Activated naive CD4-positive, alpha-beta T cell treated with anti-CD3 and anti-CD28 coated beads, Interleukin-2, amount 50 U/mL, for 72 hours (primary cell): ENCODE measurements at places on chromosomes 1 and 21. TPM values are rescaled to one million over a fixed set of nuclear protein-coding genes. Genes with fewer than 3 reads are reported as not detected.

DNA sequence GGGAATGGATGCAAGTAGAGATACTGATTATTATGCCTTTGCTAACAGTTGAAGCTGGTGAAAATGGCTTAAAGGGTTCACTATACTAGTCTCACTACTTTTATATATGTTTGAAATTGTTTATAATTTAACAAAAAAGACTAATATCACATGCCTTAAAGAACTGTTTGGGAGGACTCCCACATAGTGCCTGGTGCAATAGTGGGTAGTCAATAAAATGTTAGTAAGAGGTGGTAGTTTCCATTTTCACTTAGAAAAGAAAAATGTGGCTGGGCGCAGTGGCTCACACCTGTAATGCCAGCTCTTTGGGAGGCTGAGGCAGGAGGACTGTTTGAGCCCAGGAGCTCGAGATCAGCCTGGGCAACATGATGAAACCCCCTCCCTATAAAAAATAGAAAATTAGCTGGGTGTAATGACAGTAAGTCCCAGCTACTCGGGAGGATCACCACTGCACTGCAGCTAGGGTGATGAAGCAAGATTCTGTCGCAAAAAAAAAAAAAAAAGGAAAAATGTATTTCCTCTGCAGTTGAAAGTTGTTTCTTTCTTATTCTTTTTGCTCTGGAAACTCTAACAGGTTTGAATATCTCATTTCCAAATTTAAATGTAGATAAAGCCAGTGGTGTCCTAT is 24.5 kb downstream of the C21orf91 start:
- no peak for DNase-seq

DNA sequence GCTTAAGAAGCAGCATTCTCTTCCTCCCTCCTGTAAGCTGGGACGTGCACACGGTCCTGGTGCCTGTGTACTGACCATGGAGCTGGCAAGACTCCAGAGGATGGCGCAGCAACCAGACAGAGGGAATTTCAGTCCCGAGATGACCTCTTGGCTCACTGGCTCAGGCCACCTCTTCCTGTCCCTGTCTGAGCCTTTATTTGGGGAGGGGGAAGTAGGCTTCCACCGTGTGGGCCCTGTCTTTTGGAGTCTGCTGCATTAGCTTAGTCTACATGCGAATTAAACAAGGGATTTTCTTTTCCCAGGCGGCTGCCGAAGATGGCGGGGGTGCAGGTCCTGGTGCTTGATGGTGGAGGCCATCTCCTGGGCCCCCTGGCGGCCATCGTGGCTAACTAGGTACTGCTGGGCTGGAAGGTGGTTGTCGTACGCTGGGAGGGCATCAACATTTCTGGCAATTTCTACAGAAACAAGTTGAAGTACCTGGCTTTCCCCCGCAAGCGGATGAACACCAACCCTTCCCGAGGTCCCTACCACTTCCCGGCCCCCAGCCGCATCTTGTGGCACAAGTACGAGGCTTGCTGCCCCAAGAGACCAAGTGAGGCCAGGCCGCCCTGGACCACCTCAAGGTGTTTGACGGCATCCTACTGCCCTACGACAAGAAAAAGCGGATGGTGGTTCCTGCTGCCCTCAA is 10.2 kb downstream of the IL24 start:
- no peak for DNase-seq

RHD gene
- total RNA-seq: not detected

ARMH1 gene
- total RNA-seq: 155 TPM

ADCY10 gene
- total RNA-seq: 0.53 TPM

KCNJ9 gene
- total RNA-seq: 0.06 TPM

HTR1D gene
- not detected for total RNA-seq

C1orf21 gene
- total RNA-seq: 2.2 TPM

SPATC1L gene
- 7.1 TPM for total RNA-seq

DNA sequence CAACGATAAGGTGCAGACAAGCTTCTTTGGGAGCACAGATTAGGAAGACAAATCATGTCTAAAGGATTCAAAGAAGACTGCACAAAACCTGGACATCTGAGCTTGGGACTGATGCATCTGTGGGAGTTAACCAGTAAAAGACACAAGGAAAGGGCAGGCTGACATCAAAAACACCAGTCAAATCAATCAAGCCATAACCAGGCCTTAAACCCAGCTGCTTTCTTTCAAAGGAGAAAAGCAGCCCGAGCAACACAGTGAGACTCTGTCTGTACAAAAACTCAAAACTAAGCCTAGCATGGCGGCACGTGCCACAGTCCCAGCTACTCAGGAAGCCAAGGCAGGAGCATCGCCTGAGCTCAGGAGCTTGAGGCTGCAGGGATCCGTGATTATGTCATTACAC is 411.6 kb downstream of the SMYD3 start:
- no peak for DNase-seq

- no peak for DNase-seq
These were observed 159.9 kb upstream of the AJAP1 start for GRCh38 chr1:4494558-4494957.

DNA sequence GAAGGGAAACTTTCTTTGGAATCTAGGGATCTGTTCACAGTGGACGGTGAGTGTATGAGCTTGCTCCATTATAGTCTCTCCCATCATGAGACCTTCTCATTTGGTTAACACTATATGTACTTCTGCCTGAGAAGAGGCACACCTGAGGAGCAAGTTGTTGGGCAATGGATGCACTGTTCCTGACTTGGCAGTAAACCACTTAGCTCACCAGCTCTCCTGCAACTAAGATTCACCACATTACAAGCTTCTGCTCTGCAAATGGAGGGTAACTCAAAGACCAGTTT is 10.2 kb downstream of the MACF1 start:
- DNase-seq: no peak

DNA sequence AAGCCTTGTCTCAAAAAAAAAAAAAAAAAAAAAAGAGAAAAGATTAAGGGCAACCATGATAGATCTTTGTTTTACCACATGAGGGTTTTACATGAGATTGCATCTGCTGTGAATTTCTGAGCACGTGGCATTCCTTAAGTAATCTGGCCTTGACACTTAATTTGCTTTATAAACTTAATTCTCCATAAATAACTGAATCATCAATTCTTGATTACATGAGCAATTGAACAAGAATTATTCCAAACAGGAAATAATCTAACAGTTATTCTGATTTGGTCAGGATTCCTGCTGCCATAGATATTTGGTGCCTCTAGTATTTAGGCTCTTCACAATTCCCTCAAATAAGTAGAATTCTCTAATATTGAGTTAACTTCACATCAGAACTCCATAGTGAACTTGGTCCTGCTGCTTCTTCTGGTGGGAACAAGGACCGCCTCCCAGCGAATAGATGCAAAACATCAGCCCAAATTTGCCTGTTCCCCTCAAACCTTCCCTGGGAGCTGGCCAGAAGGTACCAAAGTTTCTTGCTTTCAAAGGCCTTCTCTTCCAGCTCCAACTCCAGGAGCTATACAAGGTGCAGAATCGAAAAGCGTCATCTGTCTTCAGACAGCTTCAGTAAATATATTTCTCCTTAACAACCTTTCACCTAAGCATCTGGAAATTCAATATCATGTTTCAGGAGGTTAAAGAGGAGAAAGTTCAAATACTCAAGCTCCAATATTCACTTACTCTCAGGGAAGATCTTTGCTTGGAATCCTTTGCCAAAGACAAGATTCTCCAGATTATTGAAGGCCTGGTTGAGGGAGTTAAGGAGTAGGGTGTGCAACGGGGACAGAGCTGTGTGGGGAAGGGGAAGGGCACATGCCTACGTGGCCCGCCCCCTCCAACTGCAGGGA is 1.0 kb downstream of the KRTCAP2 start:
- no peak for DNase-seq

DNA sequence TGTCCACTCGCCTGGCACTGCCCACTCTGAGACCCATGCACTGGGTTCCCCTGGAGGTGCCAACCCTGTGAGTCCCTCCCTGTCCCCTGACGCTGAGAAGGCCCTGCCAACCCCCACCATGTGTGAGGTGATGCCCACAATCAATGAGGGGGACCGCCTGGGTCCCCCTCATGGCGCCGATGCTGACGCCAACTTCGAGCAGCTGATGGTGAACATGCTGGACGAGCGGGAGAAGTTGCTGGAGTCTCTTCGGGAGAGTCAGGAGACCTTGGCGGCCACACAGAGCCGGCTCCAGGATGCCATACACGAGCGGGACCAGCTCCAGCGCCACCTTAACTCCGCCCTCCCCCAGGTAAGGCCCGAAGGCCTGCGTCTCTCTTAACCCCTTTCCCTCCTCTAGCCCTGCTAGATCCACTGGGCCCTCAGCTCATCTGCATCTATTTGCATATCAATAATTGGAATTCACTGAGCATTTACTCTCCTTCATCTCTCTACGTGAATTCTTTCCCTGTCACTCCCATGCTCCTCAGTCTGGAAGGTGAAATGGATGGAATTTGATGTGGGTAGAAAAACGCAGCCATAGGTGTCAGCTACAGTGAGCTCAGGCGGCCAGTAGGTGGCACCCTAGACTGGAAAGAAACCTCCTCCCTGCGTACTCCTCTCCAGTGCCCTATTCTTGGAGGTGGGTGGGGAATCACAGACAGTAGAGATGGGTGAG is 12.8 kb downstream of the PPFIA4 start:
- DNase-seq: peak; percentile 54

DNA sequence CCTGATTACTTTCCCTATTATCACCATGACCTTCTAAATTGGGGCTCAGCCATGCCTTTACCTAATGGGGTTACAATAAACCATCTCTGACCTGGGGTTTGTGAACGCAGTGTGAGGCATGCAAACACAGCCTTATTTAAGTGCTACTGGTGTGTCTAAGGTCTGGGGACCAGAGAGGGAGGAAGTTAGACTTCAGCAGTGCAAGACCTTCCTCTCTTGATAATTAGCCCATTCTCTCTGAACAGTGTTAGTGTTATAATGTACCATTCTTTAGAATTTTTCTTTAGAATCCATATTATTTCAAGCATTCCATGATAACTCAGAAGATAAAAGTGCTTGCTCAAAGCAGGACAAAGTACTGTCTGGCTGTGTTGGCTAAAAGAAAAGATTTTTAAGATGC is 10.5 kb upstream of the LRRC8D start:
- no peak for DNase-seq

BTBD8 gene
- total RNA-seq: 3.2 TPM

DNA sequence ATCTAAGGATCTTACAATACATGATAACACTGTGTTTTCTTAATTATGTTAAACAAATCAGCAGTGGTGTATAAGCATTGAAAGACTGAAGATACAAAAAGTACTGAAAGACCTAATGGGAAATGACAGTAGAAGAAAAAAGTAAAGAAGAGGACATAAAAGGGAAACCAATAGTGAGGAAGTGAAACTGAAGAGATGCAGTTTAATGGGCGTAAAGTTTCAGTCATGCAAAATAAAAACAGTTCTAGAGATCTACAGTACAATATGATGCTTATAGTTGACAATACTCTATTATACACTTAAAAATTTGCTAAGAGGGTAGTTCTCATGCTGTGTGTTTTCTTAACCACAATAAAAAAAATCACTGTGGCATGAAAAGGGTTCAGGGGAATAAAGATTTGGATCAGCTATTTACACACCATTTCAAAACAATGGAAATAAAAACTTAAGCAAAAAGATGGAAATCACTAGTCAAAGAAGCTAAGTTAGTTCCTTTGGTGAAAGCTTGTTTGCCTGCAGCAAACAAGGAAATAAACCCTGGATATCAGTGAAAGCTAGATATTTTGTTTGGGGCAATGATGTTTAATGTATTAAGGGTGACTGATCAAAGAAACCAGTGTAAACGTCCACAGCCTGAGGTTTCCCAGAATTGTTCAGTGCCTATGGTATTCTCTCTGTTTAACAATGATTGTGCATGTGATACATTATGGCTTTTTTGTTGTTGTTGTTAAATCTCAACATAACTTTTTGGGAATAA is 1160.8 kb upstream of the ADGRL2 start:
- no peak for DNase-seq

DNA sequence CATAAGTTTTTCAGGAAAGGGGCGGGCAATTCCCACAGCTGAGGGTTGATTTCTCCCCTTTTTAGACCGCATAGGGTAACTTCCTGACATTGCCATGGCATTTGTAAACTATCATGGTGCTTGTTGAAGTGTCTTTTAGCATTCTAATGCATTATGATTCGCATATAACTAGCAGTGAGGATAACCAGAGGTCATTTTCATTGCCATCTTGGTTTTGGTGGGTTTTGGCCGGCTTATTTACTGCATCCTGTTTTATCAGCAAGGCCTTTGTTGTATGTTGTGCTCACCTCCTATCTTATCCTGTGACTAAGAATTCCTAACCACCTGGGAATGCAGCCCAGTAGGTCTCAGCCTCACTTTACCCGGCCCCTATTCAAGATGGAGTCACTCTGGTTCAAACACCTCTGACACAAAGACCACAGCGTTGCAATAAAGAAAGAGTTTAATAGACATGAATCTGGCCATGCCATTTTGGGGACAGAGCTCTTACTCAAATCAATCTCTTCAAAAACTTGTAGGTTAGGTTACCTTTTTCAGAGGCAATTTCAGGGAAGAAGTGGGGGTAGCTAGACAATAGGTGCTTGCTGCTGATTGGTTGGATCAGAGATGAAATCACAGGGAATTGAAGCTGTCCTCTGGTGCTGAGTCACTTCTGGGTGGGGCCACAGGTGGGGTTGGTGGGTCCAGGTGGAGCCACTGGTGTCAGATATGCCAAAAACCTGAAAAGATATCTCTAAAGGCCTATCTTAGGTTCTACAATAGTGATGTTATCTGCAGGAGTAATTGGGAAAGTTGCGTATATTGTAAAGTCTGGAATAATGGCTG is 23.3 kb downstream of the TBX19 start:
- no peak for DNase-seq

TLCD4 gene
- total RNA-seq: 0.49 TPM

DNA sequence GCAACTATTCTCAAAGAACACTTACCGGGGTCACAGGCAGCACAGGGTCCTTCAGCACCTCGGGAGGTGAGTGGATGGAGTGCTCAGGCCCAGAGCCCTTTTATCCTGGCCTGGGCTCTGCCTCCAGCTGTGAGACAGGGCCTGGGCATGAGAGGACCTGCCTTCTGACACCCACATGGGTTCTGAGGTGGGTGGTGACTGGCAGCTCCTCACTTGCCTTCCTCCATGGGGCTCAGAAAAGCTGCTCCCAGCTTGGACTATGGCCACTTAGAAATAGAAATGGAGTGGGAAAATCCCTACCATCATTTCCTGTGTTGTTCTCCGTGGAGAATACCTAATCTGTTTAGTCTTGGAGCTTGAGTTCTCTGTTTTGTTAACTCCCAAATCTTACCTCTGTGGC is at the start of gene LCE1C:
Gene LCE1C, minus strand, starts transcription at position 76 of the 400 bp plus-strand sequence. CDS start 1,173 bp downstream, outside the sequence.
- no peak for DNase-seq

- DNase-seq: no peak
These were observed 13.7 kb downstream of the ENO1 start for GRCh38 chr1:8864713-8865344.

GRCh38 chr1:219555806-219556205 is 57.1 kb downstream of the ZC3H11B start:
- no peak for DNase-seq

PYHIN1 gene
- 5.7 TPM for total RNA-seq

HIVEP3 gene
- total RNA-seq: 13.3 TPM
